Activated CD4-positive, alpha-beta T cell treated with anti-CD3 and anti-CD28 coated beads, Interleukin-2, amount 50 U/mL, for 16 hours (primary cell): ENCODE measurements at places on chromosomes 6 and 20.

DNA sequence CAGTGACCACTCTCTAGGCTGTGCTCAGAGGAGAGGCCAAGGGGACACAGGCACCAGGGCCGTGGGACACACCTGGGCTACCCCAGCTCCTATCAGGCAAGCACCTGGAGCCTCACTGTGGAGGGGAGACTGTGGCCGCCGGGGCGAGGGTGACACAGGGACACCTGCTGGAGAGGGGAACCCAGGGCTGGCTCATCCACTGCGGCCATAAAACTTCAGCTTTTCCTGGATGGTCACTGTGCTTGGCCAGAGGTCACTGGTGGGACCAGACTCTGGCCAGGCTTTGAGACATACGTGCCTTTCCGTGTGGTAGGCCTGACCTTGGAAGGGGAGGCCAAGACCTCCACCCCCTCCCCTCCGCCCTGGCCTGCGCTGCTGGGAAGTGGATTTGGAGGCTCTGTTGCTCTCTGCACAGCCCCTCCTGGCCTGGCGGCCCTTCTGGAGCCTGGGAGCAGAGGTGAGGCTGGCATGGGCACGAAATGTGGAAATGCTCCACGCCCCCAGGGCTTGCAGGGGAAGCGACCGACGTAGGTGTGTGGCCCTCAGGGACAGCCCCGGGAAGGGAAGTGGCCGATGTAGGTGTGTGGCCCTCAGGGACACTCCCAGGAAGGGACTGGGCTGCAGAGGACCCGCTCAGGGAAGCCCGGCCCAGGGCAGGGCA, 42.9 kb upstream of the BHLHE23 start:
- DNase-seq: no peak

DNA sequence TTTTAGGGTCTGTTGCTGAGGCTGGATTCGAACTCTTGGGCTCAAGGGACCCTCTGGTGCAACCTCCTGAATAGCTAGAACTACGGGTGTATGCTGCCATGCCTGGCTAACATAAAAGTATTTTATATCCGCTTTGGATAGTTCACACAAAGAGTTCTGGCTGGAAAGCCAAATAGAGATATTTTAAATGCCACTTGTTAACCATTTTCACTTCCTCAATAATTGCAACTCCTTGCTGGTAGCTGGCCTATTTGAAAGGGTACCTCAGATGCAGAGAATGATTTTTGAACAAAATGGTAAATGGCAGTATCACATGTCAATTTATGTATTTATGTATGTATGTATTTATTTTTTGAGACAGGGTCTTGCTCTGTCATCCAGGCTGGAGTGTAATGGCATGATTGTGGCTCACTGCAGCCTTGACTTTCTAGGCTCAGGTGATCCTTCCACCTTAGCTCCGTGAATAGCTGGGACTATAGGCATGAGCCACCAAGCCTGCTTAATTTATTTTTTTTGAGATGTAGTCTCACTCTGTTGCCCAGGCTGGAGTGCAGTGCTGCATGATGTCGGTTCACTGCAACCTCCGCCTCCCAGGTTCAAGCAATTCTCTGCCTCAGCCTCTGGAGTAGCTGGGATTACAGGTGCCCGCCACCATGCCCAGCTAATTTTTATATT, 12.9 kb upstream of the JARID2 start:
- no peak for DNase-seq

DNA sequence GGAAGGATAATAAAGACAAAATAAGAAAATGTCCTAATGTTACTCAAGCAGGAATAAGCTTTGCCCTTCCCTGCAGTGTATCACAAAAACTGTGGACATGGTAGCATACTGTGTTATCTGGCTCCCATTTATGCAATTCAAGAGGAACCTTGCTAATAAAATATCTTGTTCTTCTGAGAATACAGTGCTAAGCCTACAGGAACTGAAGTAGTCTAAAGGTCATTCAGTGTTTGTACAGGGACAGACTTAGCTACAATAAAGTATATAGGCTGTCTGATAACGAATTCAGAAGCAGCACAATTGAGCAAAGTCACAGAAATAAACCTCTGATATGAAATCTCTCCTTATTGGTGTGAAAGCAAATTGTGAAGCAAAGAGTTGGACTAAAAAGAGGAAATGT, 59.6 kb upstream of the SDHAF4 start:
- no peak for DNase-seq

DNA sequence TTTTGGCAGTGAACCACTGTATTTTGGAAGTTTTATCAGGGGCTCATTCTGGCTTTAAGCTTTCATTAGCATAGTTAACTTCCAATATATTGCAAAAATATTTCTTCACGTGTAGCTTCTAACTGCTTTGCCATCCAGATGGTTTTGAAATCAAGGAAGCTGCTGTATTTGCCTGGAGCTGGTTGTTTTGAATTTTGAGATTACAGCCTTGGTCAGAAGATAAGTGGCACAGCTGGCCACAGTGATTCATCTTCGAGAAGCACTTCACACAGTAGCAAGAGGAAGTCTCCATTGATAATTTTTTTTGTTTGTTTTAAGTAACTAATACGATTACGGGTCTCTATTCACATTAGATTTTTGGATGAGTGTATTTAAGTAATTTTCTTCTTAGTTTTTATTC, 3.8 kb downstream of the APCDD1L start:
- no peak for DNase-seq

DNA sequence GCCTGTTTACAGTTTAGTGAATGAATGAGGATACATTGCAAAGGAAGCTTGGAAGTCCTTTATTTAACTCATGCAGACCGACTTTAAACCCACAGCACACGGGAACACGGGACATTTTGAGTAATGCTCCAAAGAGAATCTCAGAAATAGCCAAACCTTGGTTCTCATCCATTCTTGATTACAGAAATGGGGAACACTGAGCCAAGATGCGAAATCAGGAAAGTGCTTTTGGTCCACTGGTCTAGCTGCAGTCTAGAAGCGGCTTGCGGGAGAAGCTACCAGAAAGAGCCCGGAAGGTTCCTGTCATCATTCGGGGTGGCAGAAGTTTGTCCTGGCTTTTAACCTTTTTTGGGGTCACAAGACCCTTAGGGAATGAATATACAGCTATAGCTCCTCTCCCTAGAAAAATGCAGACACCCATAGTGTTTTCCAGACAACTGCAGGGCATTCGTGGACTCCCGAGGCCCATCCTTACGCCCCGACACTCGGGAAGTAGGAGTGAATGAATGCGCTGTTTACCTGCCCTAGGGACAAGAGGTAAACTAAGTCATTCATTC, 475 bp upstream of the TMEM181 start:
- no peak for DNase-seq

DNA sequence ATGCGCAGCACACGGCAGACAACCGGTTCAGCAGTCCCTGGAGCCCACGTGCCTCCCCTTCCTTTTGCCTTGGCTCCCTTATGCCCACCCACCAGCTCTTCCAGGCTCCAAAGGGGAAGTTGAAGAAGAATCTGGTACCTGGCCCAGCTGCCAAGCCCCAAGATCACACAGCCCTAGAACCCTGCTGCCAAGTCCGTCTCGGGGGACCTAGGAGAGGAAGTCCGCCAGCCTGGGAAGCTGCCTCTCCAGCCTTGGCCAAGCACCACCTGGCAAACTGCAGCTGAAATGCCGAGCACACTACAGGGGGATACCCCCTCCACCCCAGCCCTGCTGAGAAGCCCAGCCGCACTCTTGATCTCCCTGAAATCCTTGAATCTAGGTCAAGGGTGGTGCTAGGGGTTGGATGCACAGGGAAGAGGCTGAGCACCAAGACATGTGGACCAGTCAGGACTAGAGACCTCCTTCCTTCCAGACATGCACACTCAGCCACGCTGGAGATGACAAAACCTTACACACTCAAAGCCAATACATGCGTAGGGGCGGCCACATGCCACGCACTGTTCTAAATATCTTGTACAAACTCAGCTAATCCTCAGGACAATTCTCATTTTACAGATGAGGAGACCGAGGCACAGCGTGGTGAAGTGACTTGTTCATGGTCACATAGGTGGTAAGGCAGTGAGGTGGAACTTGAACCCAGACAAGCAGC, 124.1 kb downstream of the PREX1 start:
- DNase-seq: no peak

DNA sequence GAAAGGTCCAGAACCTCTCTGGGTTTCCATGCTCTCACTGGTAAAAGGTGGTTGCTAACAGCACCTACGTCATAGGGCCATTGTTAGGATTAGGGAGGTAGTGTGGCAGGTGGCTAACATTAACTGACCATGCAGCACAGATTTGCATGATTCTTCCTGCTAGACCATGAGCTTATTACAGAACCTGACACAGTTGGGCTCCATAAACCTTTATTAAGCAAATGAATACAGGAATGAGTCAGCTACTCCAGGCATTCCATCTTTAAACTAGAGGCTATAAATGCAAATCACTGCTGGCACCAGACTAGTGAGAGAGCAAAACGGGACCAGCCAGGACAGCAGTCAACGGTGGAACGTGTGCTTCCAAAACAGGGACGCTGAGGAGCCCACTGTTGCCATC, 440.1 kb downstream of the PTPRT start:
- no peak for DNase-seq

- DNase-seq: no peak
These were observed 4.7 kb upstream of the MAP3K4 start for GRCh38 chr6:160986851-160987250.
